ENCODE measurements at places on chromosomes 13 and 19.

DNA sequence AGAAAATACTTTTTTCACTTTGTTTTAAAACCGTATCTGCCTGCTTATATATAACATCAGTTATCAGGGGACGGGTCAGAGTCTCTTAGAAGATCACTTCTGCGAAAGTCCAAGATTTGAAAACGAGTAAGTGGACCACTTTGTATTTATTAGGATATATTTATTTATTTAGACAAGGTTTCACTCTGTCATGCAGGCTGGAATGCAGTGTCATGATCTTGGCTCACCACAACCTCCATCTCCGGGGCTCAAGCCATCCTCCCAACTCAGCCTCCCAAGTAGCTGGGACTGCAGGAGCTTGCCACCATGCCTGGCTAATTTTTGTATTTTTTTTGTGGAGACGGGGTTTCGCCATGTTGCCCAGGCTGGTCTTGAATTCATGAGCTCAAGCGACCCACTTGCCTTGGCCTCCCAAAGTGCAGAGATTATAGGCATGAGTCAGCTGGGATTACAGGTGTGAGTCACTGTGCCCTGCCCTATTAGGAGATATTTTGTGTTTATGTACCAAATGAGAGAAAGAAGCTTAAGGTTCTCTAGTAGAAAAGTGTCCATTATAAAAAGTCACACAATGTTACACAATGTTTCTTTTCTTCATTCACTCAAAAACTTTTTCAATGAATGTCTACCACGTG, 39.5 kb downstream of the RASL11A start:
- DNase-seq: no peak

GRCh38 chr13:34862311-34862710, 79.8 kb upstream of the NBEA start:
- no peak for DNase-seq

DNA sequence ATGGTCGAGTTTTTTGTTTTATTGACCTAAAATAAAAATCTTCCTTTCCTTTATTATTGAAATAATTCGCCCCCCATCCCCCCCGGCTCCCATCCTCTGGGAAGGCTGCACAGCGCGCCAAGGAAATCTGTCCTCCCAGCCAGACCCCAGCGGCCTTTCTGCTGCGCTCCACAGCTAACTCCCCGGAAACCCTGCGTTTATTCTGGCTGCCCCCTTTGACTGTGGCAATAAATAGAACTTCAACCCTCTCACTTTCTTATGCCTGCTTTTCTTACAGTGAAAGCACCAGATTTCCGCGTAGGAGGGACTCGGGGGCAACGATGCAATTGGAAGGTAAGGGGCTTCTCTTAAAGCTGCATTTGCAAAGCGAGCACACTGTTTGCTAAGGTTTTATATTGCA, 9.7 kb upstream of the C19orf12 start:
- no peak for DNase-seq

- DNase-seq: peak; percentile 70
These were observed 5.8 kb downstream of the PCDH9 start for GRCh38 chr13:67224148-67224846.

GRCh38 chr19:30884146-30884812, 465.0 kb downstream of the TSHZ3 start:
- DNase-seq: no peak

DNA sequence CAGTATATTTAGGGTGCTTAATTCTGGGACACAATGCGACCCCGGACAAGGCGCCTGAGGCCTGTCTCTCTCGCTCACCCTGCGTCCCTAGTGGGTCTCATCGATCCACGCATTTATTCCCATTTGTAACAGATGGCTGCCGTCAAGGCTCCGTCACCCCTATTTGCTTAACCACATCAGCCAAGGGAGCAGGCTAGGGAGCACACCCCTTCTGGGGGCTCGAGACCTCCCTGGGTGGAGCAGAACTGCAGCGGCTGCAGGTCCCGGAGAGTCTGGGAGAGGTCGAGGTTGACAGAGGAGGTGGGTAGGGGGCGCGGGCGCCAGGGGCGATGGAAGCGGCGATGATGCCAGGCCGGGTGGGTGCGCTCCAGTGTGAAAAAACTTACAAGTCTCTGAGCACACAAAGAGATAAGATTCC, 507 bp downstream of the ALG5 start:
- peak; percentile 68 for DNase-seq

GRCh38 chr13:53513226-53513625, 484.6 kb downstream of the OLFM4 start:
- no peak for DNase-seq

GRCh38 chr19:29881386-29881785, 60.7 kb upstream of the URI1 start:
- DNase-seq: no peak

GRCh38 chr19:16036397-16036925, 39.8 kb upstream of the TPM4 start:
- DNase-seq: no peak

DNA sequence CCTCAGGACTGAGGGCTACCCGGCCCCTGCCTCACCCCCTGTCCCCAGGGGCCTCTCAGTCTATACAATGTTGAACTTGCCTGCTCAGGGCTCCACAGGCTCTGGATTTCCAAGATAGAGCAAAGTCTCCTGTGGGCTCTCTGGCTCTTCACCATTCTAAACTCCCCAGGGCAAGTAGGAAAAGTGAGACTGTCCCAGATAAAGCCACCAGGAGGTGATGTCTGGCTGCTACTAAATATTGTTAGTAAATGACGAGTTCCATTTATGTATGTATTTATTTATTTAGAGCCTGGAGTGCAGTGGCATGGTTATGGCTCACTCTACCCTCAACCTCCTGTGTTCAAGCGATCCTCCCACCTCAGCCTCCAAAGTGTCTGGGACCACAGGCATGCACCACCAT, 73.6 kb upstream of the SIAH3 start:
- no peak for DNase-seq

- no peak for DNase-seq
These were observed 36.4 kb downstream of the PIP5K1C start for GRCh38 chr19:3663838-3664237.

DNA sequence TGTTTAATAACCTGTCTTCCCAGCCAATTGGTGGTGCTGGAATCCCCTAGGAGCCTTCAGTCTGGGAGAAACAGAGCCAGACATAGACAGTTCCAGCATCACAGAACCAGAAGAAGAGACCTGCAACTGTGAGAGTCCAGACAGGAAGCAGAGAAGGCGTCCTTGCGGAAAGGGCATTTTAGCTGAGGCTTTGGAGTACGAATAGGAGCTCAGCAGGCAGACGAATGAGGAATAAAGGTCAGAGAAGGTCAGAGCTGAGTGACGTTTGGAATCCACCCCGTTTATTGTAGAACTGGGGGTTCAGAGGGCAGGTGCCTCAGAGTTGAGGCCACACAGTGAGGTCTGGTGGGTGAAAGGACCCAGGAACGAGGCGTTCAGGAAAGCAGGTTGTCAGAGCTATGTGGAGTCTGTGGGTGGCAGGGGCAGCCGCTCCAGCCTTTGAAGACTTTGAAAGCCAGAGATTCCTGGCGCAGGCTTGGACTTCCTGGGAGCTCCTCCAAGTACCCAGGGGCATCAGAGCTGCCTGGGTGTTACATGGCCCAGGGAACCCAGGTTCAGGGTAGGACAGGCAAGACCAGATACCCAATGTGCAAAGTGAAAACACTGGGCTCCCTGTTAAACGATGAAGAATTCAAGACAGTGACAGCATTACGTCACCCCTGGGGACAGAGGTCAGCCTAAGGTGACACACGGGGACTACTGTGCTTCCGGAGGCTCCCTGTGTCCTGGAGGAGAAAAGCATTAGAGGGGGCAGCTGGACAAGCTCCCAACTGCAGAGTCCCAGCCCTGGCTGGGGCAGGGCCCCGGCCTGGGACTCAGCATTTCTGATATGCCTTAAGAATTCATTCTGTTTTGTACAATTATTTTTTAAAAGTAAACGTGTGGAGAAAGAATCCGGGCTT, 5.5 kb downstream of the ARRDC2 start:
- no peak for DNase-seq

GRCh38 chr19:40614622-40615411, 13.6 kb downstream of the LTBP4 start:
- peak; percentile 94 for DNase-seq

DNA sequence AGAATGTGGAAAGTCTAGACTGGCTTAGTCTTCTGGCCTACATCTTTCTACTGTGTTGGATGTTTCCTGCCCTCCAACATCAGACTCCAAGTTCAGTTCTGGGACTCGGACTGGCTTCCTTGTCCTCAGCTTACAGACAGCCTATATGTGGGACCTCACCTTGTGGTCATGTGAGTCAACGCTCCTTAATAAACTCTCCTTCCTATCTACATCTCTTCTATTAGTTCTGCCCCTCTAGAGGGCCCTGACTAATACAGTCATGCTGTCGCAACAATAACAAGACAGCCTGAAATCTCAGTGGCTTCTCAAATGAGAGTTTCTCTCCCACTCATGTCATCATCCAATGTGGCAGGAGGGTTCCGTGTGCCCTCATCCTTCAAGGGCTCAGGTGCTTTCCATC, 347.8 kb downstream of the MZT1 start:
- no peak for DNase-seq

DNA sequence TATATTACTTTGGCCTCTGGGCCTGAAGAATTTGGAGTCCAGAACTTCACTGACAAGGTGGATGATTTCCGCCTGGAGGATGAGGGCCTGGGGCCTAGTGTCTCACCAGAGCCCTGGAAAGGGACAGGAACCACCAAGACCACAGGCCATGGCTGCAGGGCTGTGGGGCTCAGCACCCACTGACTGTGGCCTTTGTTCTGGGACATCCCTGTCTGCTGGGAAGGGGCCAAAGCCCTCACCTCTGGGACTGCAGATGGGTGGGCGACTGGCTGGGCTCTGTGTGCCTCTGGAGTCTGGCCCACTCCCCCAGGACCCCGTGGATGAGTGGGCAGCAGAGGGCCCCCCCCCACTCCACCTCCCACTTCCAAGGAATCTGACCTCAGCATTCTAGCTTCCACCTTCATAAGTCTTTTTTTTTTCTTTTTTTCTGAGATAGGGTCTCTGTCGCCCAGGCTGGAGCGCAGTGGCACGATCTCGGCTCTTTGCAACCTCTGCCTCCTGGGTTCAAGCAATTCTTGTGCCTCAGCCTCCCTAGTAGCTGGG, 20.3 kb downstream of the CHST8 start:
- DNase-seq: peak; percentile 23

GRCh38 chr19:18503337-18503970, 18.4 kb downstream of the ELL start:
- DNase-seq: no peak

DNA sequence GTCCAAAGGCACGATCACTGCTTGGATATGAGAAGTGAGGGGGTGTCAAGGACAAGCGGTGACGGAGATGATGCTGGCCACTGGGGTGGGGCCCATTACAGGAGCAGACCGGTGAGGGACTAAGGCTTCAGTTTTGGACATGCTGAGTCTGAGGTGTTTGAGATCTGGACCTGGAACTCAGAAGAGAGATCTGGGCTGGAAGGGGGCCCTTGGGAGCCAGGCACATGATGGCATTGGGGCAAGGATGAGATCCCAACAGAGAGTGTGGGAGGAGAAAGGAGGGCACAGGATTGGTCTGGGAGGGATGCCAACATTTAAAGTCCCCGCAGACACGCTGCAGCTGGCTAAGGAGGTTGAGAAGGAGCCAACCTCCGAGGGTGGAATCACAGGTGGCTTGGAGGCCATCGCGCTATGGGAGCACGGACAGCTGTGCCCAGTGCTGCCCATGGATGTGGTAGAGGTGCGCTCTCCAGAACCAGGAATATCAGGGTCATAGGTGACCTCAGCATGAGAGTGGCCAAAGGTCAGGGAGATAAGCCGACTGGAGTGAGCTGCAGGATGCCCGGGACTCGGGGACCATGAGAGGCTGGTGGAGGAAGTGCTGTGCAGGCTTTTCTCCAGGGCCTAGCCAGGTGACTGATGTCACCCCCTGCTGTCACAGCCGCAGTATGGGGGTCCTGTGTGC, 21.8 kb downstream of the DHRS12 start:
- DNase-seq: no peak

DNA sequence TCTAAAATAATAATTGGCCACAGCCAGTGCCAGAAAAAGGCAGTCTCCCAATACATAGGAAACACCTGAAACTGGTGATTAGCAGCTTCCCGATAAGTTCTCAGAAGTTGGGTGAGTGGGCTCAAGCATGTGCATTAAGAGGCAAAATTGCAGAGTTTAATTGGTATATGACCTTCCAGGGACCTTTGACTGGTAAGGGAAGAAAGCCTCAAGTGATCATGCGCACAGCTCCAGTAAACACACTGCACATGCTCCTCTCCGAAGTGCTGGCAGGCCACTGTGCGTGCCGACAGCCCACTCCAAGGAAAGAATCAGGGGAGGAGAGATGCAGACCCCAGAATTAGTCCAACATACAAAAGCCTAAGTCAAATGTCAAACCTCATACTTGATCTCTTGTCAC, 18.9 kb upstream of the CEACAM8 start:
- DNase-seq: no peak

DNA sequence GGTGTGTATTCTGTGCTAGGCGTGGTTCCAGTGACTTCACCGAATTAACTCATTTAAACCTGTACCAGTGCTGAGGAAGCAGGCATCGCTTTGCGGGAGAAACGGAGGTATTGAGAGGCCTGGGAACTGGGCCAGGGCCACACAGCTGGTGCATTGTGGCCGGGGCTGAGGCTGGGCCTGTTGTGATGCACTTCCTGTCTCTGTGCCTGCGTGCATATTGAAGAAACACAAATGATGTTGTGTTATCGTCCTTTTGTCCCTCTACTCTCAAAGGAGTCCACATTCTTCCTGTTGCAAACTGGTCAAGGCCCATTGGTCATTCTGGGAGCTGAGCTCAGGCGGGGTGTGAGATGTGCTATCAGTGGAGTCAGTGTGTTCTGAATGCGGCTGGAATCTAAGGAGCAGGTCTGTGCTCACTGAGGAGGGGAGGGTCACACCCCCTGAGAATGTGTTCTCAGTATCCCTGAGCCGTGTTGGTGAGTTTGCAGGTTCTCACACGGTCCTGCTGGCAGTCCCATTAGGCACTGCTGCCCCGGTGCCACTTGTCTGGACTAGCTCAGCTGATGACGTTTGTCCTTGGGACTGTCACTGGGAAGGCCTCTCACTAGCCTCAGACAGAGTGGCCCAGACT, 62.1 kb downstream of the ARHGEF7 start:
- no peak for DNase-seq

DNA sequence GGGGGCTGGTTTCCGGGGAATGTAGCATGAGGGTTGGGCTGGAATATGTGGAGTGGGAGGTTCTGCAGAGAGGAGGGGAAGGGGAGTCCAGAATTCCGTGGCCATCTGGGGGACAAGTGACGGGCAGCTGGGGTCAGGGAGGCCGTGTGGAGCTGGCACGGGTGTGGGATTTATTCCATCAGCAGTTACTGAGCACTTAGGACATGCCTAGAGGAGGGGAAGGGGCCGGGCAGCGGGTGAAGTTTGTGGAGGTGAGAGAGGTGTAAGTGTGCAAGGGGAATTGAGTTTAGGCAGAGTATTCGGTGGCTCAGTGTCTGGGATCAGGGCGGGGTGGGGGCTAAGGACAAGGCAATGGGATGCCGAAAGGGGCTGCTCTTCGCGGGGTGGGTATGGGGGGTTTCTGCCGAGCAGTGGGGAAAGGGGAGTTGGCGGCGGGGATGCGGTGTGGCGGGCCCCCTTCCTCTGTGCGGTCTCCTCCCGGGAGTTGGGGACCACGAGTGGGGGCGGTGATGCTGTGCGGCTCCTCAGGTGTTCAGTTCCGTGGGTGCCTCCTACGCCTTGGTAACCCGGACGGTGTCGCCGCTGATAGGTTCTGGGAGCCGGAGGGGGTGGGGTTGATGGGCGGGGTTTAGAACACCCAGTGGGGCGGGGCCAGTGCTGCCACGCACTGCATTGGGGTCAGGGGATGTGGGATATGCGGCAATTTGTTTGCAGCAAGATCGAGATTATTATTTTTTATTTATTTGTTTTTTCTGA, 5.4 kb downstream of the CCDC61 start:
- DNase-seq: peak; percentile 74

- DNase-seq: no peak
These were observed 164.9 kb downstream of the ZIC5 start for GRCh38 chr13:99806671-99807070.

- no peak for DNase-seq
These were observed 16.8 kb downstream of the LTBP4 start for GRCh38 chr19:40617961-40618360.

Data from activated CD8-positive, alpha-beta memory T cell treated with anti-CD3 and anti-CD28 coated beads, Interleukin-2, amount 50 U/mL, for 48 hours (primary cell).